Uterus (tissue), 4 donors: ENCODE measurements at places on chromosomes 7 and 10.
A peak's percentile ranks its signal among the peaks of the same experiment; 100 is the strongest.

GRCh38 chr10:118694848-118695247, 59.9 kb downstream of the CACUL1 start:
- no peak for DNase-seq

- DNase-seq = no peak
Observed at GRCh38 chr7:85806321-85806720, 619.5 kb upstream of the SEMA3D start.

- DNase-seq = no peak
Observed at GRCh38 chr10:60114765-60115586, 208.6 kb upstream of the CCDC6 start.

DNA sequence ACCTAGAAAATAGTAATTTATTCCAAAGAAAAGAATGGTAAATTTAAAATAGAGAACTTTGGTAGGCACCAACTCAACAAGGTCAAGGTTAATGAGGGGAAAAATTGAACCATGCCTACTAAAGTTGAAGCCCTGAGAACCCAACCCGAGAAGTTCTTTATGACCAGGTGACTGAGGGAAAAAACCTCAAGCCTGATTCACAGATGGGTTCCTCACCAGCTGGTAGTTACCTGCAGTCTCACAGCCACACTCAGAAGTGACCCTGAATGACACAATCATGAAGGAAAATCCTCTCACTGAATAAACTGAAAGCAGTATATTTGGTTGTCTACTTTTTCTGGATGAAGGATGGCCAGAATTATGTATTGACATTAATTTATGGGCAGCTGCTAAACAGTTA, 7.0 kb downstream of the C10orf67 start:
- no peak for DNase-seq

- DNase-seq = no peak
Observed at GRCh38 chr10:58743466-58744115, 230.9 kb downstream of the BICC1 start.

- DNase-seq = no peak
Observed at GRCh38 chr7:85655252-85655651, 468.4 kb upstream of the SEMA3D start.

- DNase-seq = peak; percentile 66
Observed at GRCh38 chr10:91536111-91536510, 96.8 kb downstream of the PPP1R3C start.

- DNase-seq = peak; percentile 67
Observed at GRCh38 chr10:71727738-71728737, 8.5 kb upstream of the C10orf105 start.

GRCh38 chr7:64630496-64630895, 35.4 kb upstream of the ZNF107 start:
- DNase-seq = no peak

GRCh38 chr10:130474591-130474990, 338.4 kb downstream of the GLRX3 start:
- no peak for DNase-seq

DNA sequence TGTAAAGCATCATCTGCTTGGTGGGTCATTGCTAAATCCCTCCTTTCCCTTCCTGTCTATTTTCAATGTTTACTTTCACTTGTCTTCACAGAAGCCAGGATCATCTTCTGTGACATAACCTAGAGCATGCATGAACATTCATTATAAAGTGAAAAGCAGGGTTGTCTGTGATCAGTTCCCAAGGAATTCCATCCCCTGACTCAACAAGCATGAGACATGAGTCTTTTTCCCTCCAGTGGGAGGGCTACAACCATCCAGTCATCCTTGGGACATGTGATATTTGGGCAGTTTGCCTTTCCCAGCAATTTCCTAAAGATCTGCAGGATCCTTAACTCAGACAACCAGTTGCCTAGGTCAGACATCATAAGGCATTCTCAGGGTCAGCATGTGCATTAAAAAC, 166.3 kb upstream of the TMEM196 start:
- no peak for DNase-seq

DNA sequence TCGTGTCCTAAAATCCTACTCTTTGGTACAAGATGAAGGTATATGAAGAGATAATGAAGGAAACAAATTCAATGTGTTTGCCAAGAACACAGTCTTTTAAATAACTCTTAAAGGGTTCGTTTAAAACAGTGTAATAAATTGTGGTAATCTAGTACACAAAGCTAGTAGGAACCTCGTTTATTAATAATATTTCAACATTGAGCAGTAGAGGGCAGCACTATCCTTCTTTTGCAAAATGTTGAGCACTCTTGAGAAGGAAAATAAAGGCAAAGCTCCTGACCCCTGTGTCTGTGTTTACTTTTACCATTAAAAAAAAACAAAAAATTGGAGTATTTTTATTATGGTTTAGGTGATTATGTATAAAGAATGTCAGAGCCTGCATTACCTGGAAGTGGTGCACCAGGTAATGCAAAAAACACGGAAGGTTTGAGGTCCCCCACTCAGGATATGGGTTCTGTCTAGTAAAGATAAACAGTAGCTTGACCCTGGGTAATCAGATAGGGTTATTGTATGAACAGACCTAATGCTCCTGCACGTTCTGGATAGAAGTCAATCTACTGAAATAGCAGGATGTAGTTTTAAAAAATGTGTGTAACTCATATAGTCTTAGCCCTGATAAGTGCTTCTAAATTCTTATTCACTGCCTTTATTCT, 5.7 kb upstream of the GOT1 start:
- DNase-seq = no peak

DNA sequence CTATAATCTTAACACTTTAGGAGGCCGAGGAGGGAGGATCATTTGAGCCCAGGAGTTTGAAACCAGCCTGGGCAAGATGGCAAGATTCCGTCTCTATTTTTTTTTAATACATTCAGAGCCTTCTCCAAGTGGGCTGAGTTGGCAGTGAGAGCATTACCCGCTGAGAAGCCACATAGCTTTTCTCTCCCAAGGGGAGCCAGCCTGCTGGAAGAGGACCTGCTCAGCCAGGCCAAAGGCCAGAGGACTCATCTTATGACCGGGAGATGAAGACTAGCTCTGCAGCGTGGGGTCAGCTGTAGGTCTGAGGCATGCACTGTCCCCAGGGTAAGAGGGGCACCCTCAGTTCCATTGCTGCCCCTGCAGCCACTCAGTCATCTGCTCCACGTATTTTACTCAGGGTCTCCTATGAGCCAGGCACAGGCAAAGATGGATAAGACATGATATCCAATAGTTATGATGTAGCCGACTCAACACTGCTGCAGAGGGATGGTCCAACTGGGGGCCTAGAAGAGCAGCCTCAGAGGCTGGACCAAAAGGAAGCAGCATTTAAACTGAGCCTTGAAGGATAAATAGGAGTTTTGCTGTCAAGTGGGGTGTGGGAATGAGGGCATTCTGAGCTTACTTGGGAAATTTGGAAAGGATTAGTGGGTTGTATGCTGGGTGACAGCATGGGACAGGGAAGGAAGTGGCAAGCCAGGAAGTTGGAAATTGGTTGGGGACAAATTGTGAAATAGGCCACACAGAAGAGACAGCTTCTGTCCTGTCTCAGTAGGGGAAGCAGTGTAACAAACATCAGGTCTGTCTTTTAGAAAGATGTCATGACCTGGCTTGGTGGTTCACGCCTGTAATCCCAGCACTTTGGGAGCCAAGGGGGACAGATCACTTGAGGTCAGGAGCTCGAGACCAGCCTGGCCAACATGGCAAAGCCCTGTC, 1.6 kb upstream of the MARVELD1 start:
- no peak for DNase-seq

DNA sequence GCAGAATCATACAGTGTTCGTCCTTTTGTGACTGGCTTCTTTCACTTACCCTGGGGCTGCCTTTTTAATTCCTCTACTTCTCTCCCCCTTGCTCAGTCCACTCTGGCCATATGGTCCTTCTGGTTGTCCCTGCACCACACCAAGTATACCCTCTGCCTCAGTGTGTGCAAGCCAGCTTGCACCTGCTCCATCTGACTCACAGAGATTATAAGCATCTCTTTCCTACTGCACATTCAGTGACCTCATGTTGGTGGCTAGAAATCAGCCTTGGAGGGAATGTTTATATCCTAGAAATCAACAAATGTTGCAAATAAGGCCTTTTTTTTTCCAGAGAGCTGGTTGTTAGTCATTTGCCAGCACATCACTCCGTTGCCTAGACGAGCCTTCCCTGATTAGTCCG, 67.5 kb upstream of the C10orf90 start:
- no peak for DNase-seq

DNA sequence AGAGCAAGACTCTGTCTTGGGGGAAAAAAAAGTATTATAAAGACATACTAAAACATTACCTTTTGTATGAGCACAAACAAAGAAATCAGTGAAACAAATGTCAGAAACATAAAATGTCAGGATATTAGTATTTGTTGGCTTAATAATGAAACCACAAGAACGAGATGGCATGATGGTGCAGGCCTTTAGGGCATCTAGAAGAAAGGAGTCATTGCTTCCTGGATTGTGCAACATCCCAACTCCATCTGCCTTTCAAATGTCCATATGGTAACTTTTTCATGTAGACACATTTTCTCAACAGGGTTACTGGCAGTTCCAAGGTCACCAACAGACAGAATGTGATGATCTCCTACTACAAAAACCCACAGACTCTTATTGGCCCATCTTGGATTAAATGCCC, 96.6 kb downstream of the ZNF248 start:
- DNase-seq = no peak

DNA sequence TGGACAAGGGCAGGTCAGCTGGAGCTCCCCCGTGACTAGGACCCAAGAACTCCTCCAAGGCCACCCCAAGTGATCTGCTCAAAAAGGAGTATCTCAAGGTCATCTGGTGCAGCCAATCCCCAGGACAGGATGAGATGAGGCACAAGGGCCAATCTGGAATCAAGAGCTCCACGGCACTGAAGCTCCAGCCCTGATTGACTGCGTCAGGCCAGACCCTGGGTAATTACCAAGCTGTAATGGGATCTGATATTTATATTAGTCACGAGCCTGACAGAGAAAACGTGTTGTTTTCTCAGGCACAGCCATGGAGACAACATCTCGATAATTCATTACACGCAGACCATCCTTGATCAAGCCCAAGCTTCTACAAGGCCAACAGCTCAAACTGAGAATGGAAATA, 4.2 kb downstream of the KCNMA1 start:
- no peak for DNase-seq

DNA sequence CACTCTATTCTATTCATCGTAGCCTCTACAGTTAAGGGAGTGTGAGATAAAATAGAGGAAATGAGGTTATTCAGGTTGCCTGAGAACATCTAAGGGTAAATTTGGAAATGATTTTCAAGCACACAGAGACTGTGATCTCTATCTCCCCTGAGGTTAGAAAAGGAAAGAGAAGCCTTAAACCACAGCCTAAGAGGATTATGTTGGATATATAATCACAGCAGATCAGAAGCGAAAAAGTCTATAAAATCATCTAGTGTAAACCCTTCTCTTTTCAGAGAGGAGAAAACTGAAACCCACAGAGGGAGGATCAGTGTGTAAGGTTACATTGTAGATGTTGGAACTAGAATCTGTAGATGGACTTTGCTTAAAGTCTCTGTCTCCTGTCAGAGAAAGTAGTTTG, 90.6 kb upstream of the SEMA3E start:
- no peak for DNase-seq

- no peak for DNase-seq
Observed at GRCh38 chr10:7944537-7944936, 110.0 kb upstream of the GATA3 start.

DNA sequence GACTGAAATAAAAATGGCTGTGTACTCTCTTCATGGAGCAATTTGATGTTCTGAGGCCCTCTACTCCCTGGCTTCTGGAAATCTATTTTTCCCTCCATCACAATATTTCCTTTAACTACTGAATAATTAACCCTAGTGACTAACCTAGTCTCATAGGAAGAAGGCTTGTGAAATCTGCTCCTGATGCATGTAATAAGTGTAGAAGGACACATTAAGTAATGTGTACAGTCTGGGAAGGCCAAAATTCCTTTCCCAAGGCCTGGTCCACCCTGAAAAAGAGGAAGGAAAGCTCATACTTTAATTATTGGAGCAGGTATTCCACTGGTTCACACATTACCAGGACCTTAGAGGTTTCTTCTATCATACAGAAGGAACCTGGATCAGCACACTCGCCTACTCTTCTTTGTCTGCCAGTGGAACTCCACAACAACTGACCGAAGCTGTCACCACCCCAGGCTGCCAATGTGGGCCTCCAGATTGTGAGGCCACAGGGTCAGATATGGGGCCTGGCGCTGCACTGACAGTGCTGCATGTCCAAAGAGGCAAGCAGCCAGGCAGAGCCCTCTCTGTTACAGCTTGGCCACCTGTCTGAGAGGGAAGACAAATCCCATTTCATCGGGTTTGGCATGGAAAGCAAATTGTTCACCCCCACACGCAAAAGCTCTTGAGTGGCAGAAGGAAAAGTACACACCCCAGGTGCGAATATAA, 54.4 kb upstream of the FAM133B start:
- no peak for DNase-seq

GRCh38 chr7:42922017-42922753, 9.8 kb downstream of the PSMA2 start:
- no peak for DNase-seq

- no peak for DNase-seq
Observed at GRCh38 chr10:96217711-96218110, 53.7 kb downstream of the BLNK start.

- DNase-seq = no peak
Observed at GRCh38 chr7:156703773-156704482, 63.4 kb downstream of the RNF32 start.

DNA sequence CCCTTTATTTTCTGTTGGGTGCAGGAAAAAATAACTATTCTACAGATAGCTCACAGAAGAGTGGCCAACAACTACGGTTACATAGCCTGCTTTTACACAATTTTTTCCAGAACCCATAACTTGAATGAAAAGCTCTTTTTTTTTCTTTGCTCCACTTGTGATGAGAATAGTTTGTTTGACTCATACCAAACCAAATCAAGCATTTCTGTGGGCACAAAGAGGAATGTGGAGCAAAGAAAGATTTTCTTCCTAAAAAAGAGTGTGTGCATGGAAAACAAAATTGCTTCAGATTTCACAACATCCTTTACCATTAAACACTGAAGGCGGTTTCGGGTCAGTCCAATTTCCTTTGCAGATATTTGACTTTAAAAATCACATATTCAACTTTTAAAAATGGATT, 54.8 kb upstream of the RAB11FIP2 start:
- no peak for DNase-seq

GRCh38 chr7:371779-372545, 82.0 kb downstream of the FOXL3 start:
- DNase-seq = no peak

- no peak for DNase-seq
Observed at GRCh38 chr7:131218727-131219128, 108.9 kb upstream of the MKLN1 start.

DNA sequence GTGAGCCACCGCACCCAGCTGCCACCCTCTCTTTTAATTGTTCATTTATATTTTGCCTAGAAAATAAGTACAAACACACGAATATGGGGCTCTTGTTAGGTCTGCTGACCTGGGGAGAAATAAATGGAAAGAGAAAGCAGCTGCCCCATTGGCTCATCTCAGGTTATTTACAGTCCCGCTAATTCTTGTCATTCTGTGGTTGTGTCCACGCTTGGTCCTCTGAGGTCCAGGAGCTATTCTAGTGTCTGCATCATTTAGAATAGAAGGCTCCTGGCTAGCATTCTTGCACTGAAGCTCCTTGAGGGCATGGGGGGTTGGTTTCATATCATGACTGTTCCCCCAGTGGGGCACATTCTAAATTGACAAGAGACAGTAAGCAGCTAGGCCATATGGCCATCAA, 128.5 kb downstream of the TACC2 start:
- no peak for DNase-seq

GRCh38 chr10:24952707-24953645, 570 bp upstream of the PRTFDC1 start:
- peak; percentile 60 for DNase-seq

- DNase-seq = no peak
Observed at GRCh38 chr7:22442187-22442881, 57.7 kb downstream of the STEAP1B start.
